ENCODE measurements at places on chromosomes 12 and 14. TPM values are rescaled to one million over a fixed set of nuclear protein-coding genes. Genes with fewer than 3 reads are reported as not detected.

DNA sequence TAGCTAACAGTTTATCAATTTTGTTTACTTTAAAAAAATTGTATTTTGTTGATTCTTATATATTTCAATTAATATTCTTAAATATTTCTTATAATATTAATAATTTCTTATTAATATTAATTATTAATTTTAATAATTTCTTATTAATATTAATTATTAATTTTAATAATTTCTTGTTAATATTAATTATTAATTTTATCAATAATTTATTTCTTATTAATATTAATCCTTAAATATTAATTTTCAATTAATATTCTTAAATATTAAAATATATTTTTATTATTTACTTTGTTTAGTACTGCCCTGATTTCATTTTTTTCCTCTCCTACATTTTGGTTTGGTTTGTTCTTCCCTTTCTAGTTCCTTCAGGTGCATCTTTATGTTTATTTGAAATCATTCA, 1208.1 kb downstream of the LRFN5 start:
- DNase-seq, result no peak

DNA sequence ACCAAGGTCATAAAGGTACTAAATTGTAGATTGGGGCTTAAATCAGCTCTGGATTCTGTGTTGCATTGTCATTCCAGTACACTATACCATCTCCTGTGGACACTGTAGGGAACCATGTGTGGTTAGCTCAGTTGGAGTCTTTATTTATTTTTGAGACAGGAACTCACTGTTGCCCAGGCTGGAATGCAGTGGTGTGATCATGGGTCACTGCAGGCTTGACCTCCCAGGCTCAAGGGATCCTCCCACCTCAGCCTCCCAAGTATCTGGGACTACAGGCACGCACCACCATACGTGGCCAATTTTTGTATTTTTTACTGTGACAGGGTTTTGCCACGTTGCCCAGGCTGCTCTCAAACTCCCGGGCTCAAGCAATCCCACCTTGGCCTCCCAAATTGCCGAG, 6.7 kb downstream of the PAPOLA start:
- no peak for DNase-seq

MORN3 gene
- total RNA-seq, result 0.73 TPM

DNA sequence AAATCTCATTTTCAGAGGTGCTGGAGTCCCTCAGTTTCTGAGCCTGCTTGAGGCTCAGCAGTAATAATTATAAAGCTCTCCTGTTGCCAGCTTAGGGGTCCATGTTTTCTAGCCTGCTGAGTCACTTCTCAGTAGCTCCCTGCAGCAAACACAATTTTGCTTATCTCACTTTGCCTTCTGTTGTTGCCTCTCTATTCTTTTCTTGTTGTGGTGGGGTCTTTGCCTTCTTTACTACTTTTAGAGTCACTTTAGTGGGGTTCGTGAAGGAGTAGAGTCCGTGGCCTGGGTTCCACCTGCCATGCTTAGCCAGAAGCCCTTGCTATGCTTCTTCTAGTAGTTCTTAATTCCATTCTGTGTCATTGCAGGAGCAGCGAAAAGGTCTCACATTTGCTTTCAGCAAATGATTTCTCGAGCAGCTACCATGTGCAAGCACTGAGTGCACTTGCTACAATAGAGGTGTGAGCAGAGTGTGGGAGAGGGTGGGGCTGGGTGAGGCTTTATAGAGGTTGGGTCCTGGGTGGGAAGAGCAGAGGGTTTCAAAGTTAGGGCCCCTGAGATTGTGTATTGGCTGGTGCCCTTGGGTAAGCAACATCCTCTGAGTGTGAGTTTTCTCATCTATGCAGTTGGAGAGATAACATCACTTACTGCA, 114.3 kb downstream of the ADCK1 start:
- DNase-seq, result no peak

DNA sequence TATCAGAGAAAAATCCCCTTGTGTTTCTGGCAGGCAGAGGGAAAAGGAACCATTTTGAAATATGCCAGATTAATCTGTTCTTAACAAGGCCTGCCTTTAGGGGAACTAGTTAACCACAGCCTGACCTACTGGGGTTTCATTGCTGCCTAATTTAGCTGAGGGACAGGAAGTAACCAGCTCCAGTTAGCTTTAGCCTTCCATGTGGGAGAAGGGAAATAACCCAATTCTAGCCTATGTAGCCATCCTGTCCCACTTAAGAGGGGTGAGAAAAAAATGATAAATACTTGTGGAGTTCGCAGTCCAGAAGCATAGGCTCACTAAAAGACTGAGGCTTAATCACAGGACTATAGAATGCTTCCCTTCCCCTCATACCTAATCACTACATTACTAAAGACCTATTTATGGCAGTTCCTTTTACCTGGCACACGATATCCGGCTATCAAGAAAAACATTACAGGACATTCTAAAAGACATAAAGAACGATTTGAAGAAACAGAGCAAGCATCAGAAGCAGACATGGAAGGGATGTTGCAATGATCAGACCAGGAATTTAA, 22.8 kb downstream of the COX8C start:
- no peak for DNase-seq

DNA sequence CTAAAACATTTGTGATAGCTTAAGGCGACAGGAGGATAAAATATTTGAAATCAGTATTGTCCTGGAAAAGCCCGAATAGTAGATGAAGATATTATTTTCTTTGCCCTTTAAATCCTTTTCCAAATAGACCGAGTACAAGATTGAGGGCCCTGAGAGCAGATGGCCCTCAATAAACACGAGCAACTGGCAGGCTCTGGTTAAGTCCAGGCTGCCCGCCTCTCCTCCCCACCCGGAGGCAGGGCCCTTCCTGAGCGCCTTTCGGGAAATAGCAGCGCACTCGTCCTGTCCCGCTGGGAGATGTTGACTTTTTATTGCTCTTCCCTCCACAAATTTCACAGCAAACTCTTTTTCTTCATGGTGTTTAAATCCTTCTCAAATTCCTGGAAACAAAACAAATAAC, 50.8 kb upstream of the MAX start:
- DNase-seq, result no peak

DNA sequence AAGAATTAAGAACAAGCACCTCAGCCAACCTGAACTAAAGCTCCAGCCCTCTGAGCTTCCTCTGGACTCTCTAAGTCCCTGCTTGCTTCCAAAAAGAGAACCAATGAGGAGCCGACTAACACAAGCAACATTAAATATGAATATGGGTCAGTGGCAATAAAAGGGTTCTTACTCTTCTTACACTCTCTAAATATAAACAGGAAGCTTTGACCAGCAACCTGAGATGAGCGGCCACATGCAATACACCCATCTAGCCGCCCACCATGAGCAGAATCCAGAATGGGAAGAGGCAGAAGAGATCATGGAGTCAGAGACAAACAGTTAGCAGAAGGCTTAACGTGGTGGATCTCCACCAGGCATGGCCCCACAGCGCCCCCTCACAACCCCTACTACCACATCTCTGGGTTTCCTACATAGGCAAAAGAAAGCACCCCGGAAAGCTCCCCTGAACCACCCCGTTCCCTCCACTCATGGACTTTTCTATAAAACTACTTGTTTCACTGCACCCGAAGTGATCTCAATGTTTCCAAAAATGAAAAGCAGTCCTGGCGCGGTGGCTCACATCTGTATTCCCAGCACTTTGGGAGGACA, 59.4 kb downstream of the TTC7B start:
- no peak for DNase-seq

DNA sequence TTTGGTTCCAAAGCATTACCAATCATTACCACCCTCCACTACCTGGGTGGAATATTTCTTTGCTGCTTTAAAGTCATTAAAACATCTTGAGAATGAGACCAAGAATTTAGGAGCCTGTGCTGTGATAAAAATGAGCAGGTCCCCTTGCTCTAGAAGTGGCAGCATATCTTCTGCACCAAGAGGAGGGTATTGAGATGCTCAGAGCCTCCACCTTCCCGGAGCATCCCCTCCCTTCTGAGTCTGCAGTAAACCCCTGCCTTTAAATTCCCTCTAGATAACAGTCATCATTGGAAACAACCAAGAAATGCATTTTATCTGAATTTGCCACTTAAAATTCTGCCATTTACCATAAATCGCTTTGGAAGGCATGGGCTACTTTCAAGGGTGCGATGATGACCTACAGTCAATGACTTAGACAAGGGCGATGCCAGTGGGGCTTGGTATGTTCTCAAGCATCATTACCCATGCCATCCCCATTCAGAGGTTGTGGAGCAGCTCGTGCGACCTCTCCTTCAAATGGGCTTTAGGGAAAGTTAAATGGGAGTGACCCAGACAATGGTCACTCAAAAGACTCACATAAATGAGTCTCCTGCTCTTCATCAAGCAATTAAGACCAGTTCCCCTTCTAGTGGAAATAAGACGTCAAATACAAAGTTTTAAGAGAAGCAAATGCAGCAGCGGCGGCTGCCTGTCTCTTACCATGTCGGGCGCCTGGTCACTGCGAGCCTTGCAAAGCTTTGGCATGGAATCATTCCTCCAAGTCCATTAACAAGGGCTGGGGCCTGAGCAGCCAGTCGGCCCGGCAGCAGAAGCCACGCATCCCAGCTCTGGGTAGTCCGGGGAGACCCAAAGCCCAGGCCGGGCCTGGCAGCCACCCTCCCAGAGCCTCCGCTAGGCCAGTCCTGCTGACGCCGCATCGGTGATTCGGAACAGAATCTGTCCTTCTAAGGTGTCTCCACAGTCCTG, 334.5 kb downstream of the TMEM121 start:
- DNase-seq, result no peak

DNA sequence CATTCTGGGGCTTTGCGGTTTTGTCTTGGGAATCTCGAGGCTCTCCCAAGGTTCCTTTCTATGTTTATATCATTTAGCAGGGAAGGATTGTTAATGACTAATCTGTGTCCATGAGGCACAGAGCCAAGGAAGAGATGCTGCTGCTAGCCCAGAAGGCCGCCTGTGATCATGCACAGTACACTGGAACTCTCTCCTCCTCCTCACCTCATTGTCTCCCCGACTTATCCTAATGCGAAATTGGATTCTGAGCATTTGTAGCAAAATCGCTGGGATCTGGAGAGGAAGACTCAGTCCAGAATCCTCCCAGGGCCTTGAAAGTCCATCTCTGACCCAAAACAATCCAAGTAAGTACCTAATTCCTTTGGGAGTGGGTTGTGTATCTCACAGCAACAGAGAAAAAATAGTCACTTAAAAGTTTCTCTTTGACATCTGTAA, at the start of gene NR1H4:
TSS of gene NR1H4 (plus strand) at position 151 of the 435 bp plus-strand sequence. CDS start 19,458 bp downstream, outside the sequence.
- no peak for DNase-seq

GRCh38 chr12:42609605-42610004, 20.1 kb upstream of the PRICKLE1 start:
- DNase-seq, result no peak

DNA sequence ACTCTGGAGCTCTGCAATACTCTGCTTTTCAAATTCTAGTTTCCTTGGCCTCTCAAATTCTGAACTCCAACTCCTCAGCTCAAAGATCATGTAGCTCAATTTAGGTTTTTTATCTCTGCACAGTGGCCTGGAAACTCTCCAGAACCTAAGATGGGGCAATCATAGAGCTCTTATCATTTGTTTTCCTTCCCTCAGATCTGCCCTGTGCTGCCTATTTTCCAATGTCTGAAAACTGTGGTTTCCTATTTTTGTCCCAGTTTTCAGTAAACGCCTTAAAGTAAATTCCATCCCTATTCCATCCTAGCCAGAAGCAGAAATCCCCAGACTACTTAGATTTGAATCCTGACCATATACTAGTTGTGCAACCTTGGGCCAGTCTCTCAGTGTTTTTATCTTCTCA, 73.2 kb downstream of the CEP83 start:
- DNase-seq, result no peak

KRT71 gene
- not detected for total RNA-seq

GRCh38 chr12:1918884-1919236, 408 bp upstream of the CACNA2D4 start:
- DNase-seq, result no peak

DNA sequence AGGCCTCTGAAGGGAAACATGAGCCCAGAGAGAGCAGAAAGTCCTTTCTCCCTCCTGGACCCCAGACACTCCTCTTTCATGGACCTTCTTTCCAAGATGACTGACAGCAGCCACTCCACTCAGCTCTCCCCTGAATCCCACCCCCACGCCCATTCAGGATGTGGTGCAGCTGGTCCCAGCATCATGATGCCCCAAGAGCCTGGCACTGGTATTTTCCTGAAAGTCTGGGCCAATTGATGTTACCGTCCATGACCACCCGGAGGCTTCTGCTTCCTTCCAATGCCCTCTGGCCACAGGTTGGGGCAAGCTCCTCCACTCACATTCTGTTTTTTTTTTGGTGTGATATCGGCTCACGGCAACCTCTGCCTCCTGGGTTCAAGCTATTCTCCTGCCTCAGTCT, 112.6 kb downstream of the CALM1 start:
- no peak for DNase-seq

DNA sequence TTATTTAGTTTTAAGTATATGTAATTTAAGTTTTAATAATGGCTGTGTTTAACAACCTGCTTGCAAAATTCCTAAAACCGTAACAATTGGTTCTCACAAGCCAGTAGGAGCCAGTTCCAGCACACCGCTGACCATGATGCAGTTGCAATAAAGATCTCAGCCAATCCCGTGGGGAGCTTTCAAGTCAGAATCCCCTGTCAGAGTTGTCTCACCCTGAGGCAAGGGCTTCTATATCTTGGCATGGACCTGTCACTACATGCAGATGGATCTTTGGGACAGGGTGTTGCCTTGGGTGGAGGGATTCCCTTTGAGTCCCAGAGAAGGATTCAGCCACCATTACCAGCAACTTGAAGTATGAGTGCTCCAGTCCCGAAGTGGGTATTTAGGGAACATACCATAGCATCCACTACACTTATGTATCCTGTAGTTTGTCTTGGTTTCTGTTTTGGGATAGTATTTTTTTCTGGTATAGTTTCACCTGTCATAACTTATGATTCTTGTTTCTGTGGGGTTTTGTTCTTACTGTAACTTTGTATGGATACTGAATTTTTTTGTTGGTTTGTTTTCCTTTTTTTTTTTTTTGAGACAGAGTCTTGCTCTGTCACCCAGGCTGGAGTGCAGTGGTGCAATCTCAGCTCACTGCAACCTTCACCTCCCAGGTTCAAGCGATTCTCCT, 30.1 kb upstream of the LIMA1 start:
- DNase-seq, result no peak

CELA1 gene
- not detected for total RNA-seq

VASH1 gene
- total RNA-seq, result 246 TPM

KRT81 gene
- total RNA-seq, result not detected

GUCY2C gene
- total RNA-seq, result not detected

DNA sequence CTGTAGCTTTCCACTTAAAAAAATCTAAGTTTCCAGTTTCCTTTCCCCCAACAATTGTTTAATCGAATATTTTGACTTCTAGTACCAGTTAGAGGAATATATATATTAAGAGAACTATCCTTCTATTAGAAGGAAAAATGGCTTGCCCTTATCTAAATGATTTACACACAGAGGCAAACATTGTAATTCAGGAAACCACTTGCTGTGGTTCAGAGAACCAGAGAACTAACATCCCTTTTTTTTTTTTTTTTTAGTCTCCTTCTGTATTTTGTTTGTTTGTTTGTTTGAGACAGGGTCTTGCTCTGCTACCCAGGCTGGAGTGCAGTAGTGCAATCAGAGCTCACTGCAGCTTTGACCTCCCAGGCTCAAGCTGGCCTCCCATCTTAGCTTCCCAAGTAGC, 746.6 kb downstream of the VRK1 start:
- no peak for DNase-seq

- no peak for DNase-seq
Measured at GRCh38 chr12:89316705-89317139, 35.6 kb downstream of the DUSP6 start.
